ENCODE measurements at places on chromosomes 6 and 20.

GRCh38 chr20:12406978-12407377, 489.3 kb downstream of the BTBD3 start:
- no peak for DNase-seq

DNA sequence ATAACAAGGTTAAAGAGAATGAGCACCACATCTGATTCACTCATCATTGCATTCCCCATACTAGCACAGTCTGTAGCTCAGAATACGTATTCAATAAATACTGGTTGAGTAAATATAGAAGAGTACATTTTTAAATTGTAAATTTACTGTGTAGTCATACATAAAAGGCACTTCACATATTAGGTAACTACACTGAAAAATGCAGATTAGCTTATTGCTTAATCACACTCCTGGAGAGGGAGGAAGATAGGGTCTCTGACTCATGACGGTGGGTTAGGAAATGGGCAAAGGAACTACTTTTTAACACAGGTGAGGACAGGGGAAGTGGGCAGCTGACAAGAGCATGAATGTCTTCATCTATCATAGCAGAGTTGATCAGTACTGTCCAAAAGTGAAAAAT, 133.2 kb downstream of the TBC1D32 start:
- no peak for DNase-seq

DNA sequence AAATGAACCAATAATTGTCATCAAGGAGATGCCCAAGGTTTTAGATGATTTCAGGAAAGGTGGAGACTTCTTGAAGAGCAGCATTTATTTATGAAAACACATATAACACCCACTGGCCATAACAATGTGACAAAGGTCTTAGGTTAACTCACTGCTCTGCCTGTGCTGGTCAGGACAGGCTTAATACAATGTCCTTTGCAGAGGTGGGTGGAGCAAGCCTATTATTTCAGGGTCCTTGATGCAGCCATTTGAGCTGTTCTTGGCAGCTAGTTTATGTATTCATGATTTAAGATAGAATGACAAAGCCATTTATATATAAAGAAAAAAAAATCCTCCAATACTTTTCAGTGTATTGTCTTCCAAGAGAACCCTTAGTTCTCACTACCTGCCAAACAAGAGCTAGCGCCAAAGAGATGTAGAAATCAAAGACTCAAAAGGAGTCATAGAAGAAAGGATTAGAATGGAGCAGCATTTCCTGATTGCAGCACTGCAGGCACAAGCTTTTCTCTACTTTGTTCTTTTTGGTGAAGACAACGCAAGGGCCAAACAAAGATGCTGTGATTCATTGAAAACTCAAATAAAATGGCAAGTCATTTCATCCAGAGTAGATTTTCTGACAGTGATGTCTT, 124.3 kb upstream of the TSHZ2 start:
- DNase-seq = no peak

DNA sequence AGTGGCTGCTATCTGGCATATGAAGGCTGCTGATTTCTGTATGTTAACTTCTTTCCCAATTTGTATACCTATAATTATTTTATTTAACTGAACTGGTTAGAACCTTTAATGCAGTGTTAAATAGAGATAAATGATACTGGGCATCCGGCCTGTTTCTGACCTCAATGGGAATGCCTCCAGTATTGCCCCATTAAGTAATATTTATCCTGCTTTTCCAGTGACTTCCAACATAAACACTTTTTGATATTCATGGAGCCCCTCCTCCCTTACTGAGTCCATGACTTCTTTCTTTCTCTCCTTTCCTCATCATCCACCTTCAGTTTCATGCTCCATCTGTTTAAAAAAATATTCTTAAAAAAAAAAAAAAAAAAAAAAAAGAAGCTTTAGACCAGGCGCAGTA, 8.8 kb downstream of the TRIM27 start:
- no peak for DNase-seq

DNA sequence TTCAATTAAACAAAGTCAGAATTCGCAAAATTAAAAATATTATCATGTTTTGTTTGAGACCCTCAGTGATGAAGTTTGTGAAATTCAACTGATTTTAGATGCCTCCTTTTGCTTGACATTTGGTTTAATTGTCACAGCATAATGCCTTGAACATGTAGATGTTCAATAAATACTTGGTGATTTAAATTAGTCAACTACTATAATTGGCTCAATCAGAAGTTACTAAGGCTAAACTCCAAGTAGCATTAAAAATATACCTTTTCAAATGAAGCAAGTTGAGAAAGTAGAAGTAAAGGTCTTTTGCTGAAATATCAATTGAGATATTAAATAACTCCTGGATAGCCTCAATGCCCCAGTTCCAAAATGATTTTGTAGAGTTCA, 145.8 kb upstream of the AKIRIN2 start:
- no peak for DNase-seq

DNA sequence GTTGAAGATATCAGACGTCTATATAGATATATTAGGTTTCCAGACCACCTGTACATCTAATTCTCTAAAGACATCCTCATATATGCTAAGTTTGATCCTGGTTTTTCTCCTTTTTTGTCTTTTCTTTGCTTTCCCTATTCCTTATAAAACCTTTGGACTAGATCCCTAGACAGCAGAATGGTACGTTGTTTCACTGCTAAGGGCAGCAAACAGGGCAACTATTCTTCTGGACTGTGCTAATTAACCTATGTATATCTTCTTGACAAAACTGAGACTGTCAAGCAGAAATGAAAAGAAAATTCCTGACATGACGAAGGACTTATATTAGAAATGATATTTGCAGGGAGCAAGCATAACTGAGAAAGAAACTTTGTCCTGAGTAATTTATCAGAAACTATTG, 19.1 kb downstream of the ME1 start:
- no peak for DNase-seq

All from hematopoietic multipotent progenitor cell treated with erythropoietin and hydrocortisone succinate and interleukin-3 and kit ligand, for 8 days (in vitro differentiated cells).